Karpas-422 (cell line): ENCODE measurements at places on chromosomes 6 and 20.

DNA sequence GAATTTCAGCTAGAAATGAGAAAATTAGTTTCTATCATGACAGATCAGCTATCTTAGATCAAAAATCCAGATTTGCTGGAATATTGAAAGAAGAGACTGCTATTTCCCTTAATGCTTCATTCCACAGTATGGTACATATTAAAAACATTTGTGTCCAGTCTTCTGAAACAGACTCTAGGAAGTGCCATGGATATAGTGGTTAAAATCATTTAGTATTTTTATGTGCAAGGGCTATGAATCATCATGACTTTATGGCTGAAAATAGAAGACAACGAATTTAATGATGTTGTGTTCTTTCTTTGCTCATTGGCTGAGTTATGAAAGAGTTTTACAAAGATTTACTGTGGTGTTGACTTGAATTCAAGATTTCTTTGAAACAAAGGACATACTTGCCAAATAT lies 146.6 kb downstream of the ANKRD60 start:
- no peak for DNase-seq

DNA sequence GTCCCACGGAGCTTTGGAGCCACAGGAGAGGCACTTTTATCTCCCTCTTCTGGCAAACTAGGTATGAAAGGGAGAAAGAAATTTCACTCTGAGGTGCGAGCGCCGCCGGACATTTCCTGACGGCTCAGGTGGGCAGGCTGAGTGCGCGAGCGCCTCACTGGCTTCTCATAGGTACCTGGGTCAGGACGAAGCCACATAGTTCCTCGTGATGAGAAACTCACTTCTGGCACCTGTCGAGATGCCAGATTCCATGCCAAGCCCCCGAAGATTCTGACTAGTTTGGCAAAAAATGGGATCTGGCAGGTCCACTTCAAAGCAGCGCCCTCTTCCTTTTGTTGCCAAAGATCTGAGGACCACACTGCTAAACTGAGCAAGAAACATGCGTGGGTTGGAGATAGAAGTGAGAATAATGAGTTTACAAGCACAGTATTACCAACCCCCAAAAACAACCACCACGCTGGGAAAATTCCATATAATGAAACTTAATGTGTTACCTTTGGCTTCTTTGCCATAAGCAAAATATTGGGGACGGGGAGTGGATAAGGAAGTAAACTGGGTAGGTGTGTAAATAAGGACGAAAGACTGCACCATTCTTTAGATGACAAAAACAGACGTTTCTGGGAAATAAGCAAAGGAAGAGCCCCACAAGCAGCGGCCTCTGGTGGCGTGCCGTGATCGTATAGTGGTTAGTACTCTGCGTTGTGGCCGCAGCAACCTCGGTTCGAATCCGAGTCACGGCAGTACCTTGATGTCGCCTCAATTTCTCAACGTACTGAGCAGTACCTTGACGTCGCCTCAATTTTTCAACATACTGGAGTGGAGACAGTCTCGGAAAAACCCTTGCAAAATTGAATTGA lies 89.8 kb upstream of the PRSS16 start:
- peak; percentile 83 for DNase-seq

- DNase-seq: no peak
Observed at GRCh38 chr6:112384511-112384910, 37.4 kb downstream of the RFPL4B start.

DNA sequence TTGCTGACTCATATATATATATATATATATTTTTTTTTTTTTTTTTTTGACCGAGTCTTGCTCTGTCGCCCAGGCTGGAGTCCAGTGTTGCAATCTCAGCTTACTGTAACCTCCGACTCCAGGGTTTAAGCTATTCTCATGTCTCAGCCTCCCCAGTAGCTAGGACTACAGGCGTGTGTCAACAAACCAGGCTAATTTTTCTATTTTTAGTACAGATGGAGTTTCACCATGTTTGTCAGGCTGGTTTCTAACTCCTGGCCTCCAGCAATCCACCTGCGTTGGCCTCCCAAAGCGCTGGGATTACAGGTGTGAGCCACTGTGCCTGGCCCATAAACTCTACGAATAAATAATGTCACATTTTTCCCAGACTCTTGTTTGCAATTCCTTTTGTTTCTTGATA lies 4.8 kb downstream of the LRP11 start:
- DNase-seq: no peak

DNA sequence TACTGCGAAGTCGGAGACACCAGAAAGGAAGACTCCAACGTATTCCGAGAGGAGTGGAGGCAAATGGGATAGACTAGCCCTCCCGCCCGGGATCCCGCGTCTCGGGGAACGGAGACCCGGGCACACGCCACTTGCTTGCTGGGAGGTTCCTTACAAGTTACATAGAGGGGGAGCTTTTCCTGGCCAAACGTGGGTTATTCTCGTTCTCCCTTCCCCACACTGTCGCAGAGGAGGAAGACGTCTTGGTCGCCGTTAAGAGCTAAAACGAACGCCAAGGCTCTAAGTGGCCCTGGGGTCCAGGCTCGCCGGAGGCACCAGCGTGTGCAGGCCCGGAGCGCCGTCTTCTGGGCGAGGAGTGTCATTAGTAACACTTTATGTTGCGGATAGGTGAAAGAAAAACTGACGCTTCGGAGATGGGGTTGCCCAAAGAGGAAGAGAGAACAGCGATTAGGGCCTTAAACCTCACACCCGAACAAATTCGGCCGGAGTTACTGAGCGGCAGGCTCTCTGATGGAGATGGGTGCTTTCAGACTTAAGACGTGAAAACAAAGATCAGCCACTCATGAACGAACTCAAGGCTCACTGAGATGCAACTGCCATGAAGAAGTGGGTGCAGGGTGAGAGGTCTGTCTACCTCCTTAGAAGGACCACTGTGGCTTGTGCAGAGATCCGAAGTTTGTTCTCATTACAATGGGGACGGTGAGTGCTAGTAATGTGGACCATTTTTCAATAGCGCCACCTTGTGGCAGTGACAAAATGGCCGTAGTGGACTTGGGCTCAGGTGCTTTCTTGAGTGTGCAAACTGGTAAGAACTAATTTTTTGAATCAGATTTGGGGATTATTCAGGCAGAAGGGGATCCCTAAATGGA lies 11.7 kb upstream of the ZNF311 start:
- peak; percentile 90 for DNase-seq

DNA sequence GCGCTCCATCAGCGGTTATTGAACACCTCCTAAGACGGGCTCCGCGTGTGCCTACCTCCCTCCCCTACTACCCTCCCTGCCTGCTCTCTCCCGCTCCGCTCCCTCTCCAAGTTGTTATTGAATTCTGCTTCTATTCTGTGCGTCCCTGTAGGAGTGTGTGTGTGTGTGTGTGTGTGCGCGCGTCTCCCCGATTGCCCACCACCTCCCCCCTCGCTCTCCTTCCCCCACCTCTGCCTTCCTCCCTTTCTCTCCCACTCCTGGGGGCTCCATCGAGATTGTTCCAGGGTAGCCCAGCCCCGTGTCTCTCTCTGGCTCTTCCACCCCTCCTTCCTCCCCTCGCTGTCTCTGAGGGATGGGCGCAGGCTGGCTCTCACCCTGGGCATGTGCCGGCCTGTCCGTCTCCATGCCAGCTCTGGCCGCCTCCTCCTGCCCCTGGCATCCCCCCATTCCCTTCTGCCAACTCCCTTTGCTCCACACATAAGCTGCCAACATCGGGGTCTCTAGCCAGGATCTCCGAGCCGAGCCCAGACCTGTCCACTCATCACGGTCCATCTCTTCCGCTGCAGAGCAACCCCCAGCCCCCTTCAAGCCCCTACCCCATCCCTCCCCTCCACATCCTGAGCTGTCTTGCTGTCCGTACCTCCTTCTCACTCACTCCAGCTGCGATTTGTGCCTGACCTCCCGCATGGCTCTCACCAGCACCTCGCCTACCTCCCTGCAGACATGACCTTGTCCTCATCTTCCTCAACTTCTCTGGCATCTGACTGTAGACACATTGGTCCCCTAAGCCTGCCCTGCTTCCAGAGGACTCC lies 68.5 kb downstream of the SRC start:
- no peak for DNase-seq

- DNase-seq: peak; percentile 78
Observed at GRCh38 chr6:28719275-28719940, 193.7 kb downstream of the GPX5 start.

DNA sequence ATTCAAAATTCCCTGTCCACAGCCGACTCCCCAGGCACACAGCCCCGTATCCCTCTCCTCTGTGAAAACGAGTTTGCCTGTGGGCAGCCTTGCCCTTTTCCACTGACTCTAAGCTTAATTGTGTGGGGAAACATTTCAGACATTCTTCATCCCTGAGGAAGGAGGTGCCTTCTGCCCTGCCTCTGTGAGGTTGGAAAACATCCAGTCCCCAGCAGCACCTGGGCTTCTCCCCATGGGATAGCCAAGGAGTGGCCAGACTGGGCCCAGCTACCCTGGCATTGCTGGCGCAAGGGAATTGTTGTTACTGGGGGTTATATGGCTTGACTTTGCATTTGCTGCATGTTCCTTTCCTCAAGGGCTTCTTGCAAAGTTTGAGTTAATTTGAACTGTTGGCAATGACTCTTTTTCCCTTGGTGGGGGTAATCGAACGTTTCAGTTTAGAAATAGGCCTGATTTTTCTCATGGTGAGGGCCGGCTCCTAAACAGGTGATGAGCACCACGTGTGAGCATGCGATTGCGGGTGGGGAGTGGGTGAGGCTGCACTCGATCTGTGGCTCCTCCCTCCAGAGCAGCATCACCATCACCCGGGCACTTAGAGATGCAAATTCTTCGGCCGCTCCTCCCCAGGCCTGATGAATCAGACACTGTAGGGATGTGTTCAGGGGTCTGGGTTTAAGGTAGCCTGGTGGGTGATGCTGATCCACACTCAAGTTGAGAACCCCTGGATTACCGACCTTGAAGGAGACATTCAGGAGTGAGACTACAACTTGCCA lies 29.9 kb downstream of the GABRR2 start:
- DNase-seq: no peak

- DNase-seq: no peak
Observed at GRCh38 chr6:33443619-33444504, 10.5 kb upstream of the ZBTB9 start.

GRCh38 chr6:137309078-137309762 lies 90.0 kb upstream of the IFNGR1 start:
- no peak for DNase-seq

- DNase-seq: no peak
Observed at GRCh38 chr6:14423330-14423729, 305.8 kb downstream of the CD83 start.

- no peak for DNase-seq
Observed at GRCh38 chr6:105867277-105867676, 218.9 kb upstream of the PRDM1 start.

GRCh38 chr20:32582659-32583580 lies 2.2 kb downstream of the NOL4L start:
- DNase-seq: no peak

DNA sequence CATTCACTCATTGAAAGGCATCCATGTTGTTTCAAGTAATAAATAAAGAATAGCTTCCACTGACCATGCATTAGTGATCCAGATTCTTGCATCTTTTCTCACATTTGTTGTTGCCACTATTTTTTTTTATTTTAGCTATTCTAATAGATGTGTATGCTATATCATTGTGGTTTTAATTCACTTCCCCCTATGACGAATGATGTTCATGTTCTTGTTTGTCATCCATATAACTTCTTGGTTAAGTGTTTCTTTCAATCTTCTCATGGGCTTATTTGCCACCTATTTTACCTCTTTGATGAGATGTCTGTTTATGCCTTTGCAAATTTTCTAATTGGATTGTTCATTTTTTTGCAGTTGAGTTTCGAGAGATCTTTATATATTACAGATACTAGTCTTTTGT lies 681.2 kb downstream of the HDGFL1 start:
- no peak for DNase-seq

- peak; percentile 83 for DNase-seq
Observed at GRCh38 chr6:154154389-154154967, 115.4 kb downstream of the OPRM1 start.

DNA sequence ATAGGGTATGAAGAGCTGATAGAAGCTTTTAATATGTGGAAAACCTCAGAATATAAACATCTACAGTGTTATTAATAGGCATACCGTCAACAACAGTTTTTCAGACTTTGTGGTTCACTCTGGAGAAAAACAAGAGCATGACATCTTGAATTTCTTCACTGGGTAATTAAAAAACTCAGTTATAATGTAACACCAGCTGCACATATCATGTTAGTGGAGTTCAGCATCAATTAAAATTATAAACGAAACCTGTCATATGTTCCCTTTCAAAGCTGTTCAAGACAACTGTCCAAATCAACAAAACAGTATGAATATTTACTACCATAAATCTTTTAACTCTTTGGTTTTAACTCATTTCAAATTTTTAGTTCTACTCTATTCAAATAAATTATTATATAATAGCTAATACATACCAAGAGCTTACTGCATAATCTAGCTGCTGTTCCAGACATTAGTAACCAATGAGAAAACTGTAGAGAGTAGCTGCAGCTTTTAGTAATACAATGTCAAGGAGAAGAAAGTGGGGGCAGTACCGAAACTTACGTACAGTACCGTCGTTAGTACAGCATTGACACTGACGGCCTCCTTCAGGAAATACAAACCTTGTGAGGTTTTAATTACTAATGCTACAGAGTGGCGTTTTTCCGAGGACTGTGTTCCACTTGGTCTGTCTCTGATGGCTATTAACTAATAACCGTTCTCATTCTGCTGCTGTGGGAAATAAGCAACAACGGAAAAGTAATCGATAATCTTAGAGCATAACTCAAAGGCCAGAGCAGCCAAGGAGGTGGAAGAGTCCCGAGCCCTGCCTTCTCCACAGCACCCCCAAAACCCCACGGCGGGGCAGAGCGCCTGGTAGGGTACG lies 532 bp upstream of the PM20D2 start:
- peak; percentile 84 for DNase-seq

DNA sequence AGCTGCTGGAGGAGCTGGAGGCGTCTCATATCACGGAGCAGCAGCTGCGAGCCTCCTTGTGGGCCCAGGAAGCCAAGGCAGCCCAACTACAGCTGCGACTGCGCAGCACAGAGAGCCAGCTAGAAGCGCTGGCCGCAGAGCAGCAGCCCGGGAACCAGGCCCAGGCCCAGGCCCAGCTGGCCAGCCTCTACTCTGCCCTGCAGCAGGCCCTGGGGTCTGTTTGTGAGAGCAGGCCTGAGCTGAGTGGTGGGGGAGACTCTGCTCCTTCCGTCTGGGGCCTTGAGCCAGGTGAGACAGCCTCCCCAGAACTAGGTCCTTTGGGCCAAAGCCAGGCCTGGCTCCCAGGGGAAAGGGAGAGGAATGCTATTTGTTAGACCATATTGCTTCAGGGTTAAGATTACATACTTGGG lies 31.7 kb downstream of the C20orf173 start:
- DNase-seq: no peak

- DNase-seq: no peak
Observed at GRCh38 chr20:38534756-38535155, 46.2 kb upstream of the ADIG start.

- no peak for DNase-seq
Observed at GRCh38 chr20:16748308-16748900, at the start of gene OTOR. Gene OTOR, plus strand, starts transcription at chr20:16748358. Its CDS starts 44 bp downstream, at chr20:16748402.

- DNase-seq: no peak
Observed at GRCh38 chr20:45052698-45053429, 48.1 kb downstream of the KCNS1 start.

GRCh38 chr6:31172973-31173384 lies 2.5 kb upstream of the POU5F1 start:
- DNase-seq: no peak
